ENCODE measurements at places on chromosomes 5 and 9. TPM values are rescaled to one million over a fixed set of nuclear protein-coding genes. Genes with fewer than 3 reads are reported as not detected.

GRCh38 chr9:38059233-38059936, 9.6 kb downstream of the SHB start:
- no peak for DNase-seq

GRCh38 chr5:122350496-122350895, 38.5 kb downstream of the SNCAIP start:
- DNase-seq, result no peak

DNA sequence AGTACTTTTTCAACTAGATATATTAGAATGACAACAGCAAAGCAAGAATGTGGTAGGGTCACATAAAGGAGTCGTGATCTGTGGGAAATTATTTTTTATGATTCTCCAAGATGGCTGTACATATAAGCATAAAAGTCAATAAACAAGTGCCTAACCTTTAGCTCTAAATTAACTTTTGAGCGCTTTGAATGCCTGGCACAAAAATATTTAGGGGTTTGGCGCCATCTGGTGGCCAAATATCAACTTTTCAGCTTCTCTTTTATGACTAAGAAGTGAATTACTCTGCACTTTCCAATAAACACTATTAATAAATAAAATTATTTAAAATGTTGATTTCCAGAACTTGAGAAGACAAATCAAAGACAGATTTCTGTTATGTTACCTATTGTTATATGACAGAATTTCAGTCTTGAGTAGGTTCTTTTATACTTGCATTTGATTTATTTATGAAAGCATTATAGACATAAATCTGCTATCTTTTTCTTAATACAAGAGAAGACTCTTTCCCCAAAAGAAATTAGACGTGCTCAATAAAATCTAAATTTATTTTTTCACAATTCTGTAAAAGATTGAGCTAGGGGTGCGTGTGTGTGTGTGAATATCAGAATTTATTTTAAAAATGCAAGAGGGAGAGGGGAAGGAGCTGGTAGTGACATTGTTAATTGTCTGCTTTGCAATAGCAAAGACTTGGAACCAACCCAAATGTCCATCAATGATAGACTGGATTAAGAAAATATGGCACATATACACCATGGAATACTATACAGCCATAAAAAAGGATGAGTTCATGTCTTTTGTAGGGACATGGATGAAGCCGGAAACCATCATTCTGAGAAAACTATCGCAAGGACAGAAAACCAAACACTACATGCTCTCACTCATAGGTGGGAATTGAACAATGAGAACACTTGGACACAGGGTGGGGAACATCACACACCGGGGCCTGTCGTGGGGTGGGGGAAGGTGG, 36.7 kb upstream of the ARRDC3 start:
- DNase-seq, result peak; percentile 82

- peak; percentile 65 for DNase-seq
Measured at GRCh38 chr5:55994495-55994997, at the start of gene IL6ST. IL6ST (minus strand) TSS chr5:55994963; CDS start chr5:55976278, 18,685 bp downstream.

DNA sequence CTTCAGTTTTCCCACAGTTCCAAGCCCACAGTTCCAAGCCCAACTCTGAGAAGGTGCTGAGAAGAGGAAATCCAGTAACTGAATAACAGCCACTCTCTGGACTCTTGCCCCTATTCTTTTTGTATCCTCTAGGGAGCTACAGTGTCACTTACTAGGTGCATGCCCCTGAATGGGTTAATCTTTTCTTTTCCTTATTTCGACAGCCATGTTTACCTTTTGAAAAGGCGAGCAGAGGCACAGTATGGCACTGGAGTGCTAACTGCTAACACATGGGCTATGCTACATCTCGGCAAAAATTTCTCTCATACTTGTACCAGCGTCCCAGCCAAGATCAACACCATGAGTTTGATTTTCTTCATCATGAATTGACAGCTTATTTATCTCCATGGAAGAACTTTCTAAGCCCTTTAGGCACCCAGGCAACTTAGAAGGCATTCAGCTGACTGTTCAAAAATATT, 222.6 kb downstream of the EBF1 start:
- DNase-seq, result no peak

GRCh38 chr9:76738402-76738801, 25.8 kb upstream of the PCA3 start:
- DNase-seq, result no peak

DNA sequence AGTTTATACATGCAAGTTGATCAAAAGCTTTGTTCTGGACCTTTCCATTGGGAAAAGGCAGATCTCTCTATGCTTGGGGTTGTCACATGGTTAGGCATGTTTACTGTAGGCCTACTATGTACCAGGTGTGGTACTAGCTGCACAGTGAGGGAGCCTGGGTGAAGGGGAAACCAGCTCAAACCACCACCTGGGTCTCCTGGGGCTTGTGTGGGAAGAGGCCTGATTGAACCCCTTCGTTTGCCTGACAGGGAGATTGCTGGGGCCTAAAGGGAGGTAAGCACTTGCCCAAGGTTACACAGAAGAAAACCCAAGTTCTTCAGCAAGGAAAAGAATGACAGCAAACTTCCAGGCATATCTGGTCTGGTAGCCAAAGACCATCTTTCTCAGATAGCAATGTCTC, 145.9 kb downstream of the MELK start:
- no peak for DNase-seq

GRCh38 chr5:116379306-116379705, 195.3 kb downstream of the SEMA6A start:
- DNase-seq, result no peak

DNA sequence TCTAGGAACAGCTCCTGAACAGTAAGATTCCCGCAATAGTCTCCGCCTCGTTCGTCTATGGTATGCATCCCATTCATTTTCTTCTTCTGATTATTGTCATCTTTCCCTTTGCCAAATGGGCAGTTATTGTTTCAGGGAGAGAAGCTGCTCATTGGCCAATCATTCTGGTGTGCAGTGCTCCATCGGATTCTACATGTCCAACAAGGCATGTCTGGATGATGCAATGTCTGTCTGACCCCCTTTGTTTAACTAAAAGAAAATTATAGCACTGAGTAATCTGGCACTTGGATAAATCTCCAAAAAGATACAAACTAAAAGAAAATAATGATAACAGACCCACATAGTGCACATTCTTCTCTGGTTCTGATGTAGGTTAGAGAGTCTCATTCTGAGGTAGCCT, 515.6 kb upstream of the DMAC1 start:
- DNase-seq, result no peak

- DNase-seq, result no peak
Measured at GRCh38 chr5:23614422-23614821, 107.0 kb downstream of the PRDM9 start.

DNA sequence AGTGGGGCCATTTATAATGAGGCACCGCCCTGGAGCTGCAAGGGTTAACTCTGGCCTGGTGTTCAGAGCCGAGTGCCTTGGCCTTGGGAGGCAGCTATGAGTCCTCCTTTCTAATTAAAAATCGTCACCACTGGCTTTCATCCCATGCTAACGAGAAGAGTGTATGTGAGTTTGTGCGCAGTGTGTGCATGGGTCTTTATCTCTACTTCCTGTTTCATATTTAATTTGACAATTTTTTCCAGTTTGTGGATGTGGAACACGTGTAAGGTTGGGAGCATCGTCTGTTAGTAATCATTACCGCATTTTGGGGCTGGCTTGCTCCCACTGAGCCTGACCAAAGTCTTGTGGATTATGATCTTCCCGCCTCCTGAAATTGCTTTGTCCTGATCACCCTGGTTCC, 76.4 kb downstream of the NDFIP1 start:
- DNase-seq, result no peak

DNA sequence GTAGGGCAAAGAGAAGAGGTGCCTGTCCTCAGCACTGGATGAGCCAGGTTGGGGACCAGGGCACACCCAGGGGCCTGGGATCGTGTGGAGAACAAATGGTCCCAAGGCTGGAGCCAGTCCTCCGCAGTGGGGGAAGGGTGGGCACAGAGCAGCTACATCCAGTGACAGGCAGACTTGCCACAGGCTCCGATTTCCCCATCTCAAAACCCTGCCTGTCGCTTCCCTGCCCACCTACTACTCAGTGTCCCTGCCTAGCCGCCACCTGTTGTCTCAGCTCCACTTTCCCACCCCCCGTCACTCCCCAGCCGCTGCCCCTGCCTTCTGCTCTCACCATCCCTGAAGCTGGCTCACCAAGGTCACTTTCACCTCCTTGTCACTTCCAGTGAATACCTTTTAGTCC, 13.9 kb upstream of the ENHO start:
- no peak for DNase-seq

DNA sequence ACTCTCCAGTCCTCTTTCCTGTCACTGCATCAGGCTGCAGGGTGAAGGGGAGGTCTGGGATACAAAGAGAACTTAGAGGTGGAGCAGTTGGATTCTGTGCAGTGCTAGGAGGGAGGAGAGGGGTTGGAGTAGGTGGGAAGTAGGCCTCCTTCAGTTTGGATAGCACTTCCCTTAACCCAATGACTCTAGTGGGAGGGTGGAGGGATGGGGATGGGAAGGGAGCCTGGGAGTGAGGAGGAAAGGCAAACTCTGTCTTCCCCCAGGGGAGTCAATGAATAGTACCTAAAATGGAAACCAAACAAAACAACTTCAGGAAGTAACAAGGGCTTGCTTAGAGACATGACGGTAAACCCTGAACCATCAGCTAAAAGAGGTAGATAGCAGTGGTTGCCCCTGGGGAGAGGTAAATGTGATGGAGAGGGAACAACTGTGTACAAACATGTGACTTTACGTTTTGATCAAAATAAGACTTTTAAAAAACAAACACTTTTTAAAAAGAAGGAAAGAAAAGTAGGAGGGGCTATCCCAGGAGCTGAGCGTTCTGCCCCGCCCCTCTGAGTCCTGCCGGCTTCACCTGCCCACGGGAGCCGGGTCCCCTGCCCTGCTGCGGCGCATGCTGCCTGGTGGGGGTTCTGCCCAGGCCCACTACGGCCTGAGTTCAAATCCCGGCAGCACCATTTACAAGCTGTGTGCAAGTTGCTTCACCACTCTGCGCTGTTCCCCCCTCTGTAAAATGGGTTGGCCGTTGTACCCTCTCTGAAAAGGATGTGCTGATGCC, 30.9 kb downstream of the GSN start:
- DNase-seq, result no peak

DNA sequence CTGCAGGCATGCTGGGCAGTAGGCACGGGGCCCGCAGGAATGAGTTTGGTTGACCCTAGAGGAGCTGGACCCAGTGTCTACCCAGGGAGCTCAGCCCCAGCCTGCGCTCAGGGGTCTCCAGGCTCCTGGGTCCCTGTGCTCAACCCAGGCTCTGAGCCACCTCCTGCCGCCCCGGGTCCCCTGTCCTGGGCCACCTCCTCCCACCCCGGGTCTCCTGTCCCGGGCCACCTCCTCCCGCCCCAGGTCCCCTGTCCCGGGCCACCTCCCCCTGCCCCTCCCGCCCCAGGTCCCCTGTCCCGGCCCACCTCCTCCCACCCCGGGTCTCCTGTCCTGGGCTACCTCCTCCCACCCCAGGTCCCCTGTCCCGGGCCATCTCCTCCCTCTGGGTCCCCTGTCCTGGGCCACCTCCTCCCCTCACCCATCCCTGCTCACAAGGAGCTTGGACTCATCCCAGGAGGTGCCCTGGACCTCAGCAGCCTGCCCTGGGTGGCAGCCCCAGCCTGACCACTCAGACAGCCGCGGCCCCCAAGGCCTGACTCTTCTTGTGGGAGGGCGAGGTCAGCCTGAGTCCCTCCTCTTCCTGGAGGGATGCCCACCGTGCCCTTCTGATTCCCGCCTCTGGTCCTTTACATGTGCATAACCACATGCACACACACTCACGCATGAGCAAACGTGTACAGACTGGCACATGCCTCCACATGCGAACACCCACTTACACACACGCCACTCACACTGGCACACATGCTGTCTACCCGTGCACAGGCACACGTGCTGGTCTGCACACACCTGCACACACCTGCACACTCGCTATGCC, 2.4 kb downstream of the LCN12 start:
- no peak for DNase-seq

- no peak for DNase-seq
Measured at GRCh38 chr9:113746486-113746885, 129.6 kb upstream of the ZNF618 start.

DNA sequence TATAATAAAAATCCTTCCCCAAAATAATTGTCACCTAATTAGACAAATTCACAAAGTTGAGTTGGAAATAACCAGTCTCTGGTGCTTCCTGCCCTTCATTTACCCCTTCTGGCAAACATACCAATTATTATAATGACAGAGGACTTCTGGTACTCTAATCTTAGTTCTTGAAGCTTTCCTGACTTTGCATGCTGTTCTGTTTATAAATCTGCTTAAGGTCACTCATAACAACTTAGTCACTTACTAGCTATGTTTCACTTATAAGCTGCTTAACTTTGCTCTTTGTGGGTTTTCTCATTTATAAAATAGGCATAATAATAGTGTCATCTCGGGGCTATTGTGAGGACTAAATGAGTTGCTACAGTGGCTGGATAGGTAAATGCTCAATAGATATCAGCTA, 446.5 kb downstream of the EFNA5 start:
- DNase-seq, result no peak

DNA sequence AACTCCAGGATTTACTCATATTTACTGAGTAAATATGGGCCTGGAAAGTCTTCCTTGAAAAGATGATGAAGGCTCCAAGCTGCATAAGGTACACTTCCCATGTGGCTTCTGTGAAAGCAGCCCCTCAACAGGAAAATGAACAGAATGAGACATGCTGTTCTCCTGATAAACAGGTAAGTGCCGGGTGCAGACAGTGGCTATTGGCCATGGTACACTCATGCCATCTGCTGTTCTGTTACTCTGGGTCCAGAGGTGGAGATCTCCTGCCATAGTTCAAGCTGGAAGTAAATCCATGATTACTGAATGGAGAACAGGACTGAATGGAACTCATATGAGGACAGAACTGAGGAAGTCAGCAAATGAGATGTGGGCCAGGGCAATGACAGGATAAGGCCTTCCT, 103.6 kb downstream of the SLIT3 start:
- DNase-seq, result no peak

DNA sequence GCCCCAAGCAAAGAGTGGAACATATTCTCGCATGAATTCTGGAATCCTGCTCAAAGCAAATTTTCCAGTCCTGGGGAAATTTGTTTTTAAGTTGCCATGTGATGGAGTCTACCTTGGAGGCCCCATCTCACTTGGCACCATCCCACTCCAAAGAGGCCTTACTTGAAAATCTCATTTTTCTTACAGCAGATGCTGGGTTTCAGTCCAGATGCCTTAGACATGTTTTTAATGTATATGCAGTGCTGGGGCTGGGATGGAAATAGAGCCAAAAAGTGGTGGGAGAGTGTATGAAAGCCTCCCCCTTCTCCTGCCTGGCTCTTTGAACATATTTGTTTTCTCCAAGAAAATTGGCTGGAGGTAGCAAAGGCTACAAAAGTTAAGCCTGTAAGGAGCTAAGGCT, 493.7 kb downstream of the ENC1 start:
- DNase-seq, result no peak

- DNase-seq, result no peak
Measured at GRCh38 chr5:30698217-30698616, 495.3 kb upstream of the CDH6 start.

GDA gene
- total RNA-seq, result not detected

EIF4E1B gene
- not detected for total RNA-seq

STX17 gene
- 35.3 TPM for total RNA-seq

PKD2L2 gene
- not detected for total RNA-seq

IFNA13 gene
- total RNA-seq, result not detected

Measured in activated CD8-positive, alpha-beta T cell treated with anti-CD3 and anti-CD28 coated beads, Interleukin-2, amount 10 ng/mL, durations not matched to agents 7 days and 5 days (primary cell).